ENCODE measurements at places on chromosomes 3 and 15.

DNA sequence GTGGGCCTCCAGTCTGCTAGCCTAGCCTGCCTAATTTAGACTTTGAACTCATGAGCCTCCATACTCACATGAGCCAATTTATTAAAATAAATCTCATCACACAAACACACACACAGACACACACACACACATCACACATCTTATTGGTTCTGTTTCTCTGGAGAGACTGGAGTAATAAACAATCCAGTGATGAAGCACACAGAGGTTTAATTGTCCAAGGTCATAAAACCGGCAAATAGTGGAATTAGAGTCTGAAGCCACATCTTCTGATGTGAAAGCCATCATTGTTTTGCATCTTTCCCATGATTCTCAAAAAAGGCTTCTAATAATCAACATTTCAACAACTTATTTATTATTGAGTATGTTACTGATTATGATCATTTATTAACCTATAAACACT is 249.4 kb upstream of the KCNH8 start:
- no peak for DNase-seq

GRCh38 chr15:87470923-87471322 is 785.6 kb downstream of the NTRK3 start:
- DNase-seq, result no peak

DNA sequence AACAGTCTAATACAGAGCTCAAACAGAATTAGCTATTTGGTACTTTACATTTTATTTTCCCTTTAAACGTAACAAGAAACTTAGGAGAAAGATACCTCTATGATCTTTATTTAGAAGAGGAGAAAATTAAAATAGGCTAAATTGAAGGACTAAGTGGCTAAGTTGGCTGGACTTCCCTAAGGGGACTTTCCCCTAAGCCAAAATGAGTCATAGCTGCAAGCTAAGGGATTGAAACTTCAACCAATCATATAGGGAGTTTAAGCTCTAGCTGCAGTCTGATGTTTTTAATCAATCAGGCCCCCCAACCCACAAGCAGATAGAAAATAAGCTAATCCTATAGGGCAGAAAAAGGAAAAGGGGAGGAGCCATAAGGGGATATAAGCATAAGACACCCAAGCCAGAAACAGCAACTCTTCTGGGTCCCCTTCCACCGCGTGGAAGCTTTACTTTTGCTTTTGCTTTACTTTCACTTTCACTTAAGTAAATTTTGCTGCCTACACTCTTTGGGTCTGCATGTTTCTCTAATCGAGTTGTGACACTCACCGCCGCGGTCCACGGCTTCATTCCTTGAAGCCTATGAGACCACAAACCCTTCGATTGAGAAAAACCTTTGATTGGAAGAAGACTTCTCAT is 1108.5 kb upstream of the EPHA6 start:
- no peak for DNase-seq

GRCh38 chr3:13546667-13547171 is 2.2 kb upstream of the FBLN2 start:
- DNase-seq, result no peak

DNA sequence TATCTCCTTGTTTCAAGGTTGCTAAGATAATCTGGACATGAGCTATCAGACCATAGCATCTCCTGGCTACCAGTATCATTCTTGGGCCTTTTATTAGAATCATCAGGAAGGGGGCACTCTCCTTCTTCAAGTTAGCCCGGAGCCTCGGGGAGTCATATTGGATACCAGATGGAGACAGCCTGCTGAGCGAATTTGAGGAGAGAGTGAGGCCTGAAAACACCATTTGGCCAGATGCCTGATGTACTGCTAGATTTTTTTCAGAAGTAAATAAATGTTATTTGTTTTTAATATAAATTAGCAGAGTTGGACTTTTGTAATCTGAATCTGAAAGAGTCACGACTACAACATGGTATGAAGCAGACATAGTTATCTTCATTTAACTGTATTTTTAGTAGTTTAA is 848.6 kb downstream of the IGSF11 start:
- DNase-seq, result no peak

GRCh38 chr15:80736560-80736959 is 41.5 kb downstream of the ABHD17C start:
- DNase-seq, result no peak

GRCh38 chr3:186185194-186185787 is 76.4 kb upstream of the ETV5 start:
- DNase-seq, result no peak

- DNase-seq, result no peak
These were observed 4.1 kb downstream of the SECISBP2L start for GRCh38 chr15:49042165-49042564.

GRCh38 chr15:55222588-55222987 is 25.8 kb upstream of the RSL24D1 start:
- no peak for DNase-seq

- no peak for DNase-seq
These were observed 241.2 kb downstream of the NTRK3 start for GRCh38 chr15:88015228-88015860.

DNA sequence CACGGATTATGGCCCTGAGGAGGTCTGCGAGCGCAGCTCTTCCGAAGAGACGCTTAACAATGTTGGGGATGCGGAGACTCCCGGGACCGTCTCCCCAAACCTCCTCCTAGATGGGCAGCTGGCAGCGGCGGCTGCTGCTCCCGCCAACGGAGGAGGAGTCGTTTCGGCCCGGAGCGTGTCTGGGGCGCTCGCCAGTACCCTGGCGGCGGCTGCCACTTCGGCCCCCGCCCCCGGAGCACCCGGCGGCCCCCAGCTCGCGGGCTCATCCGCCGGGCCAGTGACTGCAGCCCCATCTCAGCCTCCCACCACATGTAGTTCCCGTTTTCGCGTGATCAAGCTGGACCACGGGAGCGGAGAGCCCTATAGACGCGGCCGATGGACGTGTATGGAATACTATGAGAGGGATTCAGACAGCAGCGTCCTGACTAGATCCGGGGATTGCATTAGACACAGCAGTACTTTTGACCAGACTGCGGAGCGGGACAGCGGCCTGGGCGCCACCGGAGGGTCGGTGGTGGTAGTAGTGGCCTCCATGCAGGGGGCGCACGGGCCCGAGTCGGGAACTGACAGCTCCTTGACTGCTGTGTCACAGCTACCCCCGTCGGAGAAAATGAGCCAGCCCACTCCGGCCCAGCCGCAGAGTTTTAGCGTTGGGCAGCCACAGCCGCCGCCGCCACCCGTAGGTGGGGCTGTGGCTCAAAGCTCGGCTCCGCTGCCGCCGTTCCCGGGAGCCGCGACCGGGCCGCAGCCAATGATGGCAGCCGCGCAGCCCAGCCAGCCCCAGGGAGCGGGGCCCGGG is 1.6 kb downstream of the TSC22D2 start:
- peak; percentile 79 for DNase-seq

- DNase-seq, result no peak
These were observed 20.9 kb downstream of the CXCR6 start for GRCh38 chr3:45964139-45964538.

GRCh38 chr3:171615281-171615680 is 155.1 kb upstream of the TNIK start:
- no peak for DNase-seq

GRCh38 chr3:117102426-117102825 is 392.8 kb downstream of the TUSC7 start:
- no peak for DNase-seq

DNA sequence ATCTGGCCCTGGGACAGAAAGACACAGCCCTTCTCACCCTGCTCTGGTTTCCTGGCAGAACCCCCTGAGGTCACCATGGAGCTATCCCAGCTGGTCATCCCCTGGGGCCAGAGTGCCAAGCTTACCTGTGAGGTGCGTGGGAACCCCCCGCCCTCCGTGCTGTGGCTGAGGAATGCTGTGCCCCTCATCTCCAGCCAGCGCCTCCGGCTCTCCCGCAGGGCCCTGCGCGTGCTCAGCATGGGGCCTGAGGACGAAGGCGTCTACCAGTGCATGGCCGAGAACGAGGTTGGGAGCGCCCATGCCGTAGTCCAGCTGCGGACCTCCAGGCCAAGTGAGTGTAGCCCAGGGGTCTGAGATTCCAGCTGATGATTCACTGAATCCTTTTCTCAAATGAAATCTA is 61.7 kb downstream of the BOC start:
- peak; percentile 46 for DNase-seq

GRCh38 chr3:47370887-47371697 is 9.7 kb upstream of the PTPN23 start:
- DNase-seq, result no peak

- no peak for DNase-seq
These were observed 161.1 kb upstream of the STT3B start for GRCh38 chr3:31371484-31372177.

- no peak for DNase-seq
These were observed 8.8 kb downstream of the FYTTD1 start for GRCh38 chr3:197758512-197758911.

DNA sequence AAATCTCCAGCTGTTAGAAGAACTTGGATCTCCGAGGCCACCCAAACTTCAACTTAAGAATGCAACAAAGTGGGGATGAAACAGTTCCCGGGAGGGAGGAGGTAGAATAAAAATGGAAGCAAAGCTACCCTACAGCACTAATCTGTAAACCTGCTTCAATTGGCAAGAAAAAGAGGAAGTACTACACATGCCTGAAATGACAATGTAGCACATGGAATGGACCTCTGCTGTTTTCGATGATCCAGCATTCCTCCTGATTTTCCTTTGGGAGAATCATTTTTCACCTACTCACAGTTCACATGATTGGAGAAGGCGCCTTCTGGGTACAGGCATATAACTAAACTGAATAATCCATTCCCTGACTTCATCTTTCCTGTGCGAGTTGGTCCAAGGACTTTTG is 1081.5 kb downstream of the FHIT start:
- no peak for DNase-seq

- no peak for DNase-seq
These were observed 48.3 kb downstream of the MITF start for GRCh38 chr3:69787436-69788168.

DNA sequence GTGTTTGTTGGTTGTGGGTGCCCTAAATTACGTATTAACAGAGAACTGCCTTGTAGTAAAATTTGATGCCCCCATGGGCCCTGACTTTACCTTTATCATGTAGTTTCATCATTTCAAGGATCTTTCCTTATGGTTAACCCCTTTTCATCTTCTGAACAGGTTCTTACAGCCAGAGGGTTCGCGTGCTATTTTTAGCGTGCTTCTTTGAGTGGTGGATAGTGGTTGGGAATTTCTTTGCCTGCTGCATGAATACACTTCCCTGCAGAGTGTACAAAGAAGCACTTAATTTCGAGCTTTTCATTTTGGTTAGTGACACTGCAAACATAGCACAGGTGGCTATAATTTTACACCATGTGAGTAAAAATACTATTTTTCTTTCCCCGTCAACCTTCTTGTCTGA is 231.8 kb downstream of the ROBO2 start:
- no peak for DNase-seq

- DNase-seq, result no peak
These were observed 290.4 kb upstream of the TBL1XR1 start for GRCh38 chr3:177487635-177488186.

DNA sequence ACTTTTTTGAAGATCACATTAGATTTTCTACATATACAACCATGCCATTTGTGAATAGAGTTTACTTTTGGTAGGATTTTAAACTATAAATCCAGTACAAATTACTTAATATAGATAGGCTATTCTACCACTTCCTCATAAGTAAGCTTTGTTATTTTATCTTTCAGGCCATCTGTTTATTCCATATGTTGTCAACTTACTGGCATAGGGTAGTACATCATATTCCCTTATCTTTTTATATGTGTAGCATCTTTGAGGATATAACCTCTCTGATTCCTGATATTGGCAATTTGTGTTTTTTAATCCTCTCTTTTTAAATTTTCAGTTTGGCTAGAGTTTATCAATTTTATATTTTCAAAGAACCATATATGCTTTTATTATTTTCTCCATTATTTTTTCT is 515.4 kb downstream of the DIPK2A start:
- no peak for DNase-seq

GRCh38 chr15:72319985-72320671 is at the start of gene CELF6:
TSS of gene CELF6 (minus strand) at chr15:72320157. CDS start at chr15:72319874, 283 bp downstream.
- peak; percentile 69 for DNase-seq

DNA sequence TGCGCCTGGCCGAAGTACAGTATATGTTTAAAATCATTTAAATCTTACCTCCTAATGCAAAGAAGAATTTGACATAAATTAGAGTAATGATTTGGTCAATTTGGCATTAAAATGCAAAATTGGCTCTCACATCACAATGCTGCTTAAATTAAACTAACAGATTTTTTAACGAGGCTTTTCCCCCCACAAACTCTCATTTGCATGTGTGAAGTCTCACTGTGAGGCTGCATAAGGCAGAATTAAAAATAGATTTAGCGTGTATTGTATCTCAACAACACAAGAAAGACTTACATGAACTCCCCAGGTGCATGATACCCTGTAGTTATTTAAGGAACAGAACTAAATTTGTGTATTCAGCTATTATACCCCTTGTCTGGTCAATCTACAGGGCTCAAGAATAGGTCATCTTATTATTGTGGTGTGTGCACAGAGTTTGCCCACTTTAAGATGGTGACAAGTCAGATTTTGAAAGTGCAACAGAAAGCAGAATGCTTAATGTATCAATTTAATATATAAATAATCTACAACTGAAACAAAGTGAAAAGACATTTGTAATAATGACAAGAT is 897.9 kb downstream of the EPHA3 start:
- no peak for DNase-seq

GRCh38 chr3:193132964-193133363 is 108.1 kb upstream of the PLAAT1 start:
- no peak for DNase-seq

DNA sequence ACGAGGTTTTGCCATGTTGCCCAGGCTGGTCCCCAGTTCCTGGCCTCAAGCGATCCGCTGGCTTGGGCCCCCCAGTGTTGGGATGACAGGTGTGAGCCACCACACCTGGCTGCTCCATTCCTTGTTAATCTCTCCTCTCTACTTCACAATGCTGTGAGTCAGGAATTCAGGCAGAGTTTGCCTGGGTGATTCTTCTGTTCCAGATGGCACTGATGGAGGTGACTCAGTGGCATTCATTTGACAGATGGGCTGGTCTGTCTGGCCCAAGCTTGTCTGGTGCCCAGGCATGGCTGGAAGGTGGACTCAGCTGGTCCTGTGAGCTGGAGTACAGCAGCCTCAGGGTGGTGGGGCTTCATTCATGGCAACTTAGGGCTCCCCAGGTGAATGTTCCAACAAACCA is 43.2 kb downstream of the SLC6A20 start:
- no peak for DNase-seq

DNA sequence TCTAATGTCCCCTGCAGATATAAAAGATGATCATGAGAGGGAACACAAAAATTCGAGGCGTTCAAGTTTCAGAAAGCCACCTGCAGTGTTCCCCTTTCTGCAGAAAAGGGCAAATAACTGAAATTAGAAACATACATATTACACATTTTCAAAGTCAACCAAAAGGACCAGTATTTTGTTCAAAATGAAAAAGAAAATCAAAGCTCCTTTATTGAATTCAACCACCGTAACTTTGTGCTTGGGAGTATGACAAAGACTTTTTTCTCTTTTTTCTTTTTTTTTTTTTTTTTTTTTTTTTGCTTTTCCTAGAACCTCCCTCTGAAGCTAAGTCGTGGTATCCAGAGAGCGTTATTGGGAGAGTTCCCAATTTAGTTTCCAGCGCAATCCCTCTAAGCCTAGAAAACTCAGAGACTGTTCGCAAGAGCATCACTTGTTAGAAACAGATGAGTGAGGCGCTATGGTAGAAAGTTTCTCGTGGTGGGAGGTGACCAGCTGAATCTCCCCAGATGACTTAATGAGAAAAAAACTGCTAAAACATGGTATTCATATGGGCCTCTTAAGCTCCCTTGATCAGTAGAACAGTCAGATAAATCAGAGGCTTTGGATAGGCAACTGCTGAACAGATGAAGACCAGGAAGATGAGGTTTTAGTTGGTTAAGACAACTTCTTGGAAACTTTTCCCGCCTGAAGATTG is 77.4 kb downstream of the MB21D2 start:
- DNase-seq, result no peak

- DNase-seq, result no peak
These were observed 63.1 kb downstream of the OXNAD1 start for GRCh38 chr3:16328124-16328523.

All from psoas muscle (tissue), 8 donors.